ENCODE measurements at places on chromosomes 5 and 9.
A peak's percentile ranks its signal among the peaks of the same experiment; 100 is the strongest.

DNA sequence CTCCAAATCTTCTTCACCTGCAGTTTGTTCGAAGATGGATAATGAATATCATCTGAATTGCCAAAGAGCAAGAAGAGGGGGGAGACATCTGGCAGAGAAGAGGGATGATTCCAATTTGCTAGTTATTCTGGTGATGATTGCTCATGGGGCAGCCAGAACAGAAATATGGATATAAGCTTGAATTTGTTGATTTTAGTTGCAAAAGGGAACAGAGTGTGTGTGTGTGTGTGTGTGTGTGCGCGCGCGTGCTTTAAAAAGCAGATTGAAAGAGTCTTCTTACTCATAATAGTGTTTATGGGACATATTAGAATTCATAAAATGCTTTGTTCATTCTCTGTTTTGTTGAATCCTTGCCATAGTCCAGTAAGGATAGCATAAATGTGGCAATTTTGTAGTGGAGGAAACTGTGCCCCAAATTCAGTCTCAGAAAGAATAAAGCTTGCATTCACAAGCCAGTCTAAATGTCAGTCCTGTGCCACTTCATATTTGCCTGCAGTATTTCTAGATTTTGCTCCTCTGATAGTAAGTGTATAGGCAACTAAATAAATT, 436.3 kb upstream of the KLF4 start:
- DNase-seq = no peak

GRCh38 chr5:129135633-129136032, 41.1 kb downstream of the ISOC1 start:
- DNase-seq = no peak

- DNase-seq = no peak
Observed at GRCh38 chr9:124752967-124753366, 18.1 kb downstream of the NR6A1 start.

DNA sequence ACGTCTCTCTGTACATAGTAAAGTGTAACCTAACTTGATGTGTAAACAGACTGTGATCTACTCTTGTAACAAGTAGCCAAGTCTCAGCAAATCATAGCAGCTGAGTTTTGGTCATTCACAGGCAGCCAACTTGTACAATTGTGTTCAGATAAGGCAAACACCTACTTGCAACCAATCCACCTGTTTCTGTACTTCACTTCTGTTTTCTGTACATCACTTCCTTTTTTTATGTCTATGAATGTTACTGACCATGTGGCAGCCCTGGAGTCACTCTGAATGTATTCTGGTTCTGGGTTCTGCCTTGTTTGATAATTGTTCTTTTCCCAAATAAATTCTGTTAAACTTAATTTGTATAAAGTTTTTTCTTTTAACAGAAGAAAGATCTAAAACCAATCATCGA, 26.0 kb downstream of the RLN2 start:
- no peak for DNase-seq

GRCh38 chr5:151141535-151141934, 16.0 kb downstream of the ANXA6 start:
- peak; percentile 61 for DNase-seq
